ENCODE measurements at places on chromosomes 11 and 22. TPM values are rescaled to one million over a fixed set of nuclear protein-coding genes. Genes with fewer than 3 reads are reported as not detected.

The TMPRSS4 gene
- total RNA-seq = 0.66 TPM

The DDI1 gene
- not detected for total RNA-seq

DNA sequence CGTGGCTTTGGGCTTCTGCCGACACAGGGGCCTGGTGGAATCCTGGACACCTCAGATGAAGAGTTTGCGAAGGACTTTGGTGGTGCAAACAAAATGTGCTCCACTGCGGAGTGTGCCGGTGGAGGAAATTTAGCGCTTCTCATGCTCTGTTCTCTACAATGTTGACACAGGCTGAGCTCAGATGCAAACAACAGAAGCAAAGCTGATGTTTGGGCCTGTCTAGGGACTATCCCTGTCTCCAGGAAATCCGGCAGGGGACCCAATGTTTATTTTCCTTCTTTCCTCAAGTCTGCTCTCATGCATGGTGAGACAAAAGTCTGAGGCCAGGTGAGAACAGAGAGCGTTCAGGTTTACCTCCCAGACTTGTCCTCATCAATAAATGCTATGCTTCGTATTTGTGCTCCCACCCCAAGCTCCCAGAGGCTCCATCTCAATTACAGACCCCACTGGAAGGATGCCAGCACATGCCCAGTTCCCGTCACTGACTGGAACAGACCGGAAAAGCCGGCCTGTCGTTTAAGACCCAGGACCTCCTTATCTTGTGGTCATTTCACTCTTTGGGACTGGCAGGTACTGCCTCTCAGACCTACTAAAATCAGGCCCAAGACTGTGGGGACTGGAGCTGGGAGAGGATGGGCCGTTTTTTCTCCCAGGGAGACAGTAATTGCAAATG lies 105.7 kb upstream of the B3GAT1 start:
- no peak for DNase-seq
- no peak overlapping the region for H3K4me3 ChIP-seq
- H3K4me1 ChIP-seq = no peaks in the 10 kb centered on the region
- H3K36me3 ChIP-seq = no peaks in the 10 kb centered on the region

DNA sequence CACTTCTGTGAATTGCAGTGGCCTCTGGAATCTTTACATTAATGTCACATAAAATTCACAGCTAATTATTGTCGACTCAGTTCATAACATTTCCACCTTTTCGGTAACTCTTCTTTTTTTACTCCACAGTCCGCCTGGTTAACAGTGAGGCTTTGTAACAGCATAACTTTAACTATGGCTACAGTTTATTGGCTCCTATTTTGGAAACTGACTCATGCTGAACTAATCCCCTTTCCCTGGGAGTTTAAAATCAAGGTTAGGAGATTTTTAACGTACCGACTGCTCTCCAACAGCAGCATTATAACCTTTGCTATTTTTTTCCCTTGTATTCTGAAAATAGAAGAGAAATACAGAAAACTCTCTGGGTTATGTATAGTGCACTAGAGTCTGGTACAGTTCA lies 3.2 kb upstream of the POGLUT3 start:
- DNase-seq = no peak
- peaks cover 16% of the 10 kb centered on the region for H3K4me1 ChIP-seq
- no peak overlapping the region for H3K4me3 ChIP-seq

DNA sequence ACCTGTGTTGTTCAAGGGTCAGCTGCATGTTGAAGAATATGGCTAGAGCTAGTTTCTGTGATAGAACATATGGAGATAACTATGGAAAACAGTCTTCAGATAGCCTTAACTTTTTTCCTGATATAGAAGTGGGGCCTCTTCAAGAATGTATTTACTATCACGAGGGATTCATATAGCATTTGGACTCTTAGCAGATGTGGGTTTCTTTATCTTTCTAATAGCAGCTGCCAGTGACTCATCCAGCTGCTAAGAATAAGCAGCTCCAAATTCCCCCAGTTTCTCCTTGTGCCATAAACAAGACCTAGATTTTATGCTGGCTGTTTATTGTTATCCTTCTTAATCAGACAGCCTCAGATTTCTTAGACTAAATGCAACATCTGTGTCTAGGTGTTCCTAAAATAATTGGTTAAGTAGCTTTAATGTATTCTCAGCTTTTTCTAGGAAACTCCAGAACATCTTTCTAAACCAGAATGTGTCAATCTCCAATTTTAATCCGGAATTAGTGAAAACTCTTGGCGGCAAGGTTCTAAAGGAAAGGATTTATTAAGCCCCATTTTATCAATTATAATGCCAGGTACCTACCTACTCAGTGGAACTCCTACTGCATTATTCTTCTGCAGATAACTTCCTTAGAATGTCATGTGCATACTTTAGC lies 119.8 kb downstream of the CSTPP1 start:
- no peak overlapping the region for H3K4me3 ChIP-seq
- no peak overlapping the region for H3K27ac ChIP-seq
- peaks cover 7% of the 10 kb centered on the region for H3K36me3 ChIP-seq
- no peaks in the 10 kb centered on the region for H3K27me3 ChIP-seq
- DNase-seq = no peak

DNA sequence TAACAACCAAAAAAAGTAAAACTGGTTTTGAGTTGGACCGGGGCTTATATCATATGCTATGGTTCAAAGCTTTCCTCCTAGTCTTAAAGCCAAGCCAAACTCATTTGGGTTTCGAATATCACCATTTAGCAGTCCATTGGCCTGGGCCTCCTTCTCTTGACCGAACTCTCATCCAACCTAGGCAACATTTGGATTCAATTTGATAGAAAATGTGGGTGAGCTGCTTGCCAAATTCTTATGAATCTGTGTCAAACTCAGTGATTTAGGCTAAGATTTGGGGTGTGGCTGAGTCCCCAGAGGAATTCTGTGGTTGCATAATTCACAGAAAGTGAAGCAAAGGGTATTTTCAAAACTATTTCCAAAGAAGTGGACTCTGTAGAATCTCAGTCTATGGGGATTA lies 83.7 kb downstream of the BLID start:
- no peak overlapping the region for H3K27ac ChIP-seq
- no peaks in the 10 kb centered on the region for H3K27me3 ChIP-seq
- no peaks in the 10 kb centered on the region for H3K4me1 ChIP-seq
- no peak for DNase-seq
- H3K36me3 ChIP-seq = no peaks in the 10 kb centered on the region
- no peak overlapping the region for H3K4me3 ChIP-seq

DNA sequence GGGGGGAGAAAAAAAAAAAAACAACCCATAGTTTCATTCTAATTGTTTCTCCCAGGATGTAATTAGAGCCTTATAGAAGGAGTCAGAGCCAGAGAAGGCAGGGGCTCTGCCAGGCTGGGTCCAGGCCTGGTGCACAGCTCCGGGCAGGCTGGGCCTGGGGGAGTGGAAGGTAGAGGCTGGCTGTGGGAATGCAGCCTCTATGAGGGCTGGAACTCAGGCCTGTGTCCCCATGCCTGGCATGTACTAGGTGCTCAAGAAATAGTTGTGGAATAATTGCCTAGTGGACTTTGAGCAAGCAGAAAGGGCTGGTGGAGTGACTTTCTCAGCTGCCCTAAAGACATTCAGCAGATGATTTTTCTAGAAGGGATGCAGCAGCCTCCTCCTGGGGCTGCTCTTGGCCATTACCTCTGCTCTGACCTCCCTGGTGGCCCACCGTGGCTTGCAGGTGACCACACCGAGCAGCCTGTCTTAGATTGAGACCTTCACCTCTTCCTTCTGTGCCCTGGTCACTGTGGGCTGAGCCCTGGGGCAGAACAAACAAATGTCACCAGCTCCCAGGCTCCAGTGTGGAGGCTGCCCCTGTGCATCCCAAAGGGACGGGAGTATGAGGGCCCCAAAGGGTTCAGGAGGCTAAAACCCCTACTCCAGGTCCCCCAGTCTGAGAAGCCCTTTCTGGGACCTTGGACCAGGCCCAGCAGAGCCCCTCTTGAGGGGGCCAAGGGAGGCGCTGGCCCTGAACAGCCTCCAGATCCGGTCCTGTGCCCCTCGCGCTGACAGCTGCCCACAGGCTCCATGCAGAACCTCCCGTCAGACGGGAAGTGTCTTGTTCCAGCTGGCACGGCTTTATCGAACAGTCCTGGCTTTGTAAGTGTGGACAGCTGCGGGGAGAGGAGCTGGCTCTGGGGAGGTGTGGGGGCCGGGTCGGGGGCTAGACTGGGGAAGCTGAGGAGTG lies 18.8 kb downstream of the MYEOV start:
- no peak overlapping the region for H3K27ac ChIP-seq
- H3K4me3 ChIP-seq = no peak overlapping the region
- peaks cover 34% of the 10 kb centered on the region for H3K4me1 ChIP-seq
- H3K36me3 ChIP-seq = no peaks in the 10 kb centered on the region
- H3K27me3 ChIP-seq = no peaks in the 10 kb centered on the region

DNA sequence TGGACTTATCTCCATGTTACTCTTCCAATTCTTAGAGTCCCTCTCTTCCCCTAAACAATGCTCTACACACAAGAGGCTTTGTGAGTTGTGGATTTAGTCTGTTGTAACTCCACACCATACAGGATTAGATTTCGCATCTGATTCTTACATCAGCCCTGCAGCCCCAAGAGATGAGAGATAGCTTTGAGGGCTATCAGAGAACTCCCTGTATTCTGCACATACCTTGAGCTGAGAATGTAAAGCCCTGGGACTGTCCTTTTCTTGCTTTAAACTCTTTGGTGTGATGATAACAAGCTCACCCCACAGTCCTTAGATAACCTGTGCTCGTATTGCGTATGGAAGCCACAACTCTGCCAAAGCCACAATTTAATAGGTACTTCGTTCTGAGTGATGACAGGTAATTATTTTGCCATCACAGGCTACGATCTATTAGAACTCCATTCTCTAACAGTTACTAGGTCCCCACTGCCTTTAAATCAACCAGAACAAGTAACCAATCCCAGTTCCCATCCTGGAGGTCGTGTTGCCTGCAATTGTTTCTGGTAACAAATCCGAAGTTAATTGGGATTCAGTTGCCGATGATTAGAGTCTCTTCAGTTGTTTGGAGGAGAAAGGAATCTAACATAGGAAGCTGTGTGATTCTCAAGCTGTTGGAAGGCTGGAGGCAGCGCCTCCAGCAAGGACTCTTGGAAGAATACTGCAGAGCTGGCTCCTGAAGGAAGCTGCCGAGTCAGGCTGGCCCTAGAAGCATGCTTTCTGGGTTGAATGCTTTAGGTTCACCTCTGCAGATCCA lies 1.3 kb upstream of the PARVG start:
- peaks cover 5% of the 10 kb centered on the region for H3K36me3 ChIP-seq
- H3K4me3 ChIP-seq = no peak overlapping the region
- DNase-seq = no peak
- H3K27me3 ChIP-seq = no peaks in the 10 kb centered on the region

DNA sequence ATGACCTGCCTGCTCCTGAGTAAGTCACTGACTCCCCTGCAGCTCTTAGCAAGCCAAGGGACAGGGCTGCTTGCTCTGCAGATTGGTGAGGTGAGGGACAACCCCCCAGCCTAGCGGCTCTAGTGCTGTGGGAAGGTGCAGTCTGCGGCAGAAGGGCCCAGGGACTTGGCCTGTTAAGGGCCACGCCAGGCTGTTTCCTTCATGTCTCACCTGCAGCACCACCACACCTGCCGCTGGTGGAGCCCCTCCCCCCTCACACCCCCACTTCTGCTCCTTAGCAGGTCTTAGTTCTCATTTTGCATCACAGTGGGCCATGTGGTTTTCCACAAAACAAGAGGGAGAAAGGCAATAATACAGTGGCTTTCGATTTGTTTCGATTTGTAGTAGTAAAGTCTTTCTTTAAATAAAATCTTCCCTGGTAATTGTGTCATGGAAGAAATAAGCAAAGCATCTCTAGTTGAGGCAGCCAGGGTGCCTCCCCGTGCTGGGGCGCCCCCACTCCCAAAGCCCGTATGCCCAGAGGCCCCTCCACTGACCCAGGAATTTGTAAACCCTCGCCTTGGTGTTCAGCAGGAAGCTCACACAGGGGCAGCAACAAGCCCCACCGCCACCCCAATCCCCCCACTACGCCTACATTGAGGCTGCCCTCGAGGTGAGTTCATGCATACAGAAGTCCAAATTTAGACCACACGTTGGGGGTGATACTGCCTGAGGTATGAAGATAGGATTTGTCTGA lies 86.5 kb upstream of the CLDN5 start:
- no peak for DNase-seq
- no peaks in the 10 kb centered on the region for H3K36me3 ChIP-seq
- peaks cover 27% of the 10 kb centered on the region for H3K27me3 ChIP-seq
- peaks cover 20% of the 10 kb centered on the region for H3K4me1 ChIP-seq

GRCh38 chr11:3203221-3204043 lies 15.2 kb downstream of the MRGPRG start:
- peaks cover 43% of the 10 kb centered on the region for H3K4me1 ChIP-seq
- no peak for DNase-seq
- no peak overlapping the region for H3K27ac ChIP-seq

Data from T-cell (primary cell).